Ascending aorta (tissue), 2 donors: ENCODE measurements at places on chromosomes 13 and 19. TPM values are rescaled to one million over a fixed set of nuclear protein-coding genes. Genes with fewer than 3 reads are reported as not detected.
A peak's percentile ranks its signal among the peaks of the same experiment; 100 is the strongest.

- peaks cover 4% of the 10 kb centered on the region for H3K4me1 ChIP-seq
- no peak for DNase-seq
- peaks cover 54% of the 10 kb centered on the region for H3K36me3 ChIP-seq
- no peak overlapping the region for H3K27ac ChIP-seq
- H3K27me3 ChIP-seq: no peaks in the 10 kb centered on the region
Measured at GRCh38 chr13:46726347-46726746, 70.6 kb downstream of the ESD start.

- H3K4me3 ChIP-seq: no peak overlapping the region
- no peaks in the 10 kb centered on the region for H3K4me1 ChIP-seq
Measured at GRCh38 chr19:10553943-10554381, 10.3 kb downstream of the ATG4D start.

- H3K4me1 ChIP-seq: no peaks in the 10 kb centered on the region
- H3K27ac ChIP-seq: no peak overlapping the region
- H3K27me3 ChIP-seq: no peaks in the 10 kb centered on the region
- no peaks in the 10 kb centered on the region for H3K36me3 ChIP-seq
- DNase-seq: no peak
- H3K4me3 ChIP-seq: no peak overlapping the region
Measured at GRCh38 chr13:85879014-85879413, 79.8 kb upstream of the SLITRK6 start.

Gene LGALS4
- not detected for total RNA-seq

Gene PRR20C
- total RNA-seq: not detected

DNA sequence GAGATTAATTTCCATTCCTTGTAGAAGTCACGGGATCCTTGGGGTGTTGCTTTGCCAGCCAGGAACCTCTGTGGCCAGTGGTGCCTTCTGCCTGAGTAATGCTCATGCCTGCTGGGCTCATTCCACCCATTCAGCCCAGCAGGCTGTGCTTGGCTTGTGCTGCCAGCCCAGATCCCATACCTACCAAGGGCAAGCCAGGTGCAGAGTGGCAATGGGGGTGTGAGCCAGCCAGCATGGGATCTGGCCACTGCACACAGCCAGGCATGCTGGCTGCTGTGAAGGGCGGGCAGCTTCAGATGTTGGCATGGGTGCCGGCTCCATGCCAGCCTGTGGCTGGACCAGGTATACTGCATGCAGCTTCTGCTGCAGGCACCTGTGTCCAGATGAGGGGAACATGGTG, 42.5 kb downstream of the WDFY2 start:
- no peak for DNase-seq
- no peaks in the 10 kb centered on the region for H3K36me3 ChIP-seq
- H3K4me3 ChIP-seq: no peak overlapping the region
- H3K4me1 ChIP-seq: peaks cover 5% of the 10 kb centered on the region

DNA sequence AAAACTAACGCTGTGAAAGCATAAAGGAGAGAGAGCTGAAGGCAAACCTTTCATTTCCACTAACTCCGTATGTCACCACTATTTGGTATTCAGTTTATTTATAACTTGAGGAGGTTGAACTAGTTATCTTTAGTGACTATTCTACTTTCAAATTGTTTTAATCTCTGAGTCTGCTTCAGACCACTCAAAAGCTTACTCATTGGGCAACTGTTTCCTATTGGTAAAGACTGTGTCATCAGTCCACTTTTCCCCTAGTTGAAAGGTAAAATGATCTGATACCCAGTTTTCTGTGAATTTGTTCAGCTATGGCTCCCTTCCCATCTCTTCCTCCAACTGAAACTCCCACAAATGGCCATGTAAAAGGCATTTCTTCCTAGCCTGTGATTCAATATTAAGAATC, 39.1 kb downstream of the TEX26 start:
- DNase-seq: no peak
- no peak overlapping the region for H3K27ac ChIP-seq
- H3K4me1 ChIP-seq: no peaks in the 10 kb centered on the region
- no peak overlapping the region for H3K4me3 ChIP-seq

Gene ZNF296
- not detected for total RNA-seq

- peak overlapping the region; percentile 92 for H3K4me3 ChIP-seq
- DNase-seq: no peak
- no peak overlapping the region for H3K27ac ChIP-seq
- H3K36me3 ChIP-seq: no peaks in the 10 kb centered on the region
- H3K4me1 ChIP-seq: peaks cover 8% of the 10 kb centered on the region
- no peaks in the 10 kb centered on the region for H3K27me3 ChIP-seq
Measured at GRCh38 chr19:5293612-5294378, 46.8 kb downstream of the PTPRS start.

GRCh38 chr19:54412877-54413276, 2.4 kb upstream of the TTYH1 start:
- no peak for DNase-seq
- H3K27ac ChIP-seq: no peak overlapping the region
- H3K27me3 ChIP-seq: peaks cover 18% of the 10 kb centered on the region
- no peaks in the 10 kb centered on the region for H3K4me1 ChIP-seq

- H3K27ac ChIP-seq: no peak overlapping the region
- no peaks in the 10 kb centered on the region for H3K27me3 ChIP-seq
- no peak overlapping the region for H3K4me3 ChIP-seq
- H3K36me3 ChIP-seq: no peaks in the 10 kb centered on the region
- no peak for DNase-seq
- H3K4me1 ChIP-seq: peaks cover 3% of the 10 kb centered on the region
Measured at GRCh38 chr19:6725513-6726231, 5.2 kb upstream of the C3 start.

Gene LILRA5
- total RNA-seq: not detected

- no peaks in the 10 kb centered on the region for H3K27me3 ChIP-seq
- no peaks in the 10 kb centered on the region for H3K36me3 ChIP-seq
- no peaks in the 10 kb centered on the region for H3K4me1 ChIP-seq
- H3K4me3 ChIP-seq: no peak overlapping the region
Measured at GRCh38 chr19:16148443-16149229, 5.2 kb downstream of the HSH2D start.
